H9 (cell line): ENCODE measurements at places on chromosomes 6 and 20.

- DNase-seq = no peak
These were observed 168.9 kb downstream of the PHF3 start for GRCh38 chr6:63804381-63804956.

- DNase-seq = no peak
These were observed 931 bp upstream of the MTCL3 start for GRCh38 chr6:127520066-127520465.

DNA sequence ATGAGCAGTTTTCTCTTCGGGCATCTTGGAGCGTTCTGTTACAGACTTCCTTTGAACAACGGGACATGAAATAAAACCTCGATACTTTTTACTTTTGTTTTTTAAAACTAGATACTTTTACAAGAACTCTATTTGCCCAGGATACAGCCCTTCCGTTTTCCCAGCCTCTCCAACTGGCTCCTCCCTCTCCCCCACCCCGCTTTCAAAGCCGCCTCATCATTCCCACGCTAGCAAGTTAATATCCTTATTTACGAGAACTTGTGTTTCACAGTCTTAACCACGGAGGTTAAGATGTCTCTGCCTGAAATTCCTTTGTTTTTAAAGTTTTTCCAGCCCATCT lies 241 bp upstream of the CFAP206 start:
- no peak for DNase-seq

DNA sequence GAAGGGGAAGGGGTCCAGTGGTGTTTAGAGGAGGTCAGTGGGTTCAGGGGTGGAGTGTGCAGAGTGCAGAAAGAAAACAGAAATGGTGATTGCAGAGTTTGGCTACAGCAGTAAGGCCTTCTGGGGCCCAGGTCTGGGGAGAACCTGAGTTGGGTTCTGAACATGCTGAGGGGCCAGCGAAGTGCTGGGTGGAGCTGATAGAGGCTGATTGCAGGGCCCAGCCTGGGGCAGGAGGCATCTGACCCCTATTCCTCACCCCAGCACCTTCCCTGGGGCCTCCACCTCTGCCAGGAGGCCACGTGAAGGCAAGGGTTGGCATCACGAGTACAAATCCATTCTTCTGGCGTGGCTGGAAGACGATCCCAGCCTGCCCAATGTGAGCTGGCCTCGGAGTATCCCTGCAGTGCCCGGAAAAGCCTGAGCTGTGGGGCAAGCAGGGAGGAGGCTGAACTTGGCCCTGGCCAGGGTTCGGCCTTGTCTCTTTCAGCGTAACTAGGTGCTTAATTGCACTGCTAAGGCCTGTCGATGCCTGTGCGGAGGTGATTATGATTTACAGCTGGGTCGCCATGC lies 35.3 kb downstream of the VSTM2L start:
- DNase-seq = no peak

- no peak for DNase-seq
These were observed 211.5 kb downstream of the GRM1 start for GRCh38 chr6:146240322-146240721.

DNA sequence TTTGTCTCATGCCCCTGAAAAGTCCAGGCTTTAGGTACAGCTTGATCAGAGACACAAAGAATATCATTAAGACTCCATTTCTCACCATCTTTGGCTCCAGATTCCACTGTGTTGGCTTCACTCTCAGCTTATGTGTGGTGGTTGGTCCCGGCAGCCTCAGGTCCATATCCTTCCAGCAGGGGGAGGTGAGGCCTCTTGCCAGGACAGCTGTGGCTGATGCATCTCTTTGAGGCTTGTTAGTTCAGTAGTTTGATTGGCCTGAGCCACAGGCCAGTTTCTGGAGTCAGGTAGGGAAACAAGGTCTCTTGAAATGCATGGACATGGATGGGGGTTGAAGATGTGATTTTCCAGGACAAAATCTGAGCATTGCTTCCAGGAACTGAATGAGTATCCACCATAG lies 62.4 kb downstream of the JAG1 start:
- DNase-seq = peak; percentile 79

DNA sequence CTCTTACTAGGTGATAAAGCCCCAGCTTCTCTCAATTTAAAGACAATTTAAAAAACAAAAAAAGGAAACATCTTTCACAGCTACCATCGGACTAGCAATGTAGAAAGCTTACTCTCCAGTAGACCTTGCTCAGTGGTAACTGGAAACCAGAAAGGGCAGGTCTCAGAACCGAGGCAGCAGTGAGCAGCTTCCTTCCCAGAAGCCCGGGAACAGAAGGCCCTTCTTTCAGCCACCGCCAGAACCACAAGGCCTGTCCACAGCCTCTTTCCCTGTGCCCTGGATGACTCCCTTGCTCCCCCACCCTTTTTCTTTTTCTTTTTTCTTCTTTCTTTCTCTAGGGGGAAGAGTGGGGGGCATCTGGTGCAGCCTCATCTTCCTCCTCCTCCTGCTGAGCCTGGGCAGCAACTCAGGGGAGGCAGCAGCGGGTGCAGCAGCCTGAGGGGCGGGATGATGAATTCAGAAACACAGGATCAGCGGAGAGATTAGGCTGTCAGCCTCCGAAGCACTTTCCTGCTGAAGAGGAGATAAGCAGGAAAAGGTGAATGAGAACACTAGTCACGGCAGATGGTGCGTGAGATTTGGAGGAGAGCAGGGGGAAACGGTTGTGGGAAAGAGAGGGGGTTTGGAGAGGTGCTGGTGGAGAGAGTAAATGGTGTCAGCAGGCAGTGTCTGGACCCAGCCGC lies 158.5 kb downstream of the ID4 start:
- DNase-seq = no peak

DNA sequence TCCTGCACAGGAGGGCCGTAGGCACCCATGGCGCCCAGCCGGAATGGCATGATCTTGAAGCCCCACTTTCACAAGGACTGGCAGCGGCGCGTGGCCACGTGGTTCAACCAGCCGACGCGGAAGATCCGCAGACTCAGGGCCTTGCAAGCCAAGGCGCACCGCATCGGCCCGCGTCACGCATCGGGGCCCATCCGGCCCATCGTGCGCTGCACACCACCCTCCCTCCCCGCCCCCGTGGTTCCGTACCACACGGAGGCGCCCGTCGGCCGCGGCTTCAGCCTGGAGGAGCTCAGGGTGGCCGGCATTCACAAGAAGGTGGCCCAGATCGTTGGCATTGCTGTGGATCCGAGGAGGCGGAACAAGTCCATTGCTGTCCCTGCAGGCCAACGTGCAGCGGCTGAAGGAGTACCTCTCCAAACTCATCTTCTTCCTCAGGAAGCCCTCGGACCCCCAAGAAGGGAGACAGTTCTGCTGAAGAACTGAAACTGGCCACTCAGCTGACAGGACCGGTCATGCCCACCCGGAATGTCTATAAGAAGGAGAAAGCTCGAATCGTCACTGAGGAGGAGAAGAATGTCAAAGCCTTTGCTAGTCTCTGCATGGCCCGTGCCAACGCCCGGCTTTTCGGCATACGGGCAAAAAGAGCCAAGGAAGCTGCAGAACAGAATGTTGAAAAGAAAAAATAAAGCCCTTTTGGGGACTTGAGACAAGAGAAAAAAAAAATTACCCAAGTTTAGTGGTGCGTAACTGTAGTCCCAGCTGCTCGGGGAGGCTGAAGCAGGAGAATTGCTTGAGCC lies 9.9 kb upstream of the NCOA5 start:
- DNase-seq = peak; percentile 76

GRCh38 chr20:53865901-53866793 lies 204.2 kb downstream of the BCAS1 start:
- peak; percentile 62 for DNase-seq

GRCh38 chr6:19839237-19839546 lies 2.0 kb downstream of the ID4 start:
- no peak for DNase-seq

GRCh38 chr6:106005013-106005412 lies 81.1 kb upstream of the PRDM1 start:
- no peak for DNase-seq

- no peak for DNase-seq
These were observed at the start of gene PTK6 for GRCh38 chr20:63536997-63537524. TSS of gene PTK6 (minus strand) at chr20:63537376. CDS start at chr20:63537314, 62 bp downstream.

GRCh38 chr20:48957533-48957932 lies 36.0 kb downstream of the ARFGEF2 start:
- DNase-seq = no peak

DNA sequence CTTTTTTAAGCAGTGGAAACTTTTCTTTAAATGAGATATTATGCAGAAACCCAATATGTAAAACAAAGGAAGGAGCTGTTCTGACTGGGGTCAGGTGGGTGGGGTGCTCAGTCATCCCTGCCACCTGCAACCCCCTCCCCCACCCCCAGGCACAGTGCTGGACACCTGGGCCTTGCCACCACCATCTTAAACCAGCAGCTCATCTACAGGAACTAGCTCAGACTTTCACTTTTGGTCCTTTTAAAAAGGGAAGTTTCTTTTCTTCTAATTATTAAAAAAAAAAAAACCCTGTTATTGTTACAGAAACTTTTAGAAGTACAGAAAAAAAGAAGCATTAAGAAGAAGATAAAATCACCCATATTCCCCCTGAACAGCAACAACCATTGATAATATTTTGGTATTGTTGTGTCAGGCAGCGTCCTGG lies 37.1 kb downstream of the PPP1R16B start:
- no peak for DNase-seq

GRCh38 chr20:8423482-8423881 lies 291.4 kb downstream of the PLCB1 start:
- no peak for DNase-seq

- DNase-seq = no peak
These were observed 130.9 kb downstream of the FOXA2 start for GRCh38 chr20:22453244-22454080.

GRCh38 chr6:111354758-111355555 lies 128.1 kb downstream of the REV3L start:
- no peak for DNase-seq

GRCh38 chr6:150680510-150680909 lies 80.8 kb downstream of the PLEKHG1 start:
- no peak for DNase-seq

DNA sequence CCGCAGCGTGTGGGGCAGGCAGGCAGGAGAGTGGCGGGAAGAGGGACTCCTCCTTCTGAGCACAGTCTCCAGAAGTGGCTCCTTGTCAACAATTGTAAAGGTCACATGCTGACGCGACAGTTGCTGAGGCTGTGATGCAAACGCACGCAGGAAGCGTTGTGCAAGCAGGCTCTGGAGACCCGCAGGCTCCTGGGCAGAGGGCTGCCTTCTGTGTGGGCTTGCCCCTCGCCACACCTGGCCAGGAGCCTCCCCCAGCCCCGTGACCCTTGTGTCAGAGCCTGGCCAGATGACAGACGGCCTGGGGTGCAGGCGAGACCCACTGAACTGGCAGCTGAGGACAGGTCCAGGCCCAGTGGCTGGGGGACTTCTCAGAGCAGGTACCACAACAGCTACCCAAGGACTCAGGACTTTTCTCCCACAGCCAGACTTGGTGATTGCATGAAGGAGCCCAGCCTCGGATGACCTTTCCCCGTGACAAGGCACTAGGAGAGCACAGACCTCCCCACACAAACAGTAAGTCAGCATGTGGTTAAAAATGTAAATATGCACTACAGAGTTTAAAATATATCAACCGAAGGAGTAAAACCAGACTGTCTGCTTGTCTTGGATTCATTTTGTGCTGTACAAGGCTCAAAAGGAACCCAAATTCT lies 222.1 kb upstream of the RREB1 start:
- no peak for DNase-seq

GRCh38 chr6:22023937-22024336 lies 272.9 kb downstream of the PRL start:
- no peak for DNase-seq

DNA sequence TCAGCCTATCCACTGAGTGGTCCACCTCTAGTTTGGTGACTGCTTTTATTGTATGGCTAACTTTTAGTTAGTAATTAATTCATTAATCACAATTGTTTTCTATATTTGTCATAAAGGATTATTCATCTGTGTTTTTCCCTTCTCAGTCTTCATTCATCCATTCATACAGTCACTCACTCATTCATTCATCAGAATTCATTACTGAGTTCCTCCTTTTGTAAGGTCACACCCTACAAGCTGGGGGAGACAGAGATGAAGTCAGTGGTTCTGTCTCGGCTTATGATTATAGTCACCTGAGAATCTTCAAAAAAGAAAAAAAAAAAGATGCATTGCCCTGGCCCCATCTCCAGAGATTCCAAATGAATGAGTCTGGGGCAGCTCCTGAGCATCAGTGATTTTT lies 257.1 kb downstream of the ADGB start:
- no peak for DNase-seq

DNA sequence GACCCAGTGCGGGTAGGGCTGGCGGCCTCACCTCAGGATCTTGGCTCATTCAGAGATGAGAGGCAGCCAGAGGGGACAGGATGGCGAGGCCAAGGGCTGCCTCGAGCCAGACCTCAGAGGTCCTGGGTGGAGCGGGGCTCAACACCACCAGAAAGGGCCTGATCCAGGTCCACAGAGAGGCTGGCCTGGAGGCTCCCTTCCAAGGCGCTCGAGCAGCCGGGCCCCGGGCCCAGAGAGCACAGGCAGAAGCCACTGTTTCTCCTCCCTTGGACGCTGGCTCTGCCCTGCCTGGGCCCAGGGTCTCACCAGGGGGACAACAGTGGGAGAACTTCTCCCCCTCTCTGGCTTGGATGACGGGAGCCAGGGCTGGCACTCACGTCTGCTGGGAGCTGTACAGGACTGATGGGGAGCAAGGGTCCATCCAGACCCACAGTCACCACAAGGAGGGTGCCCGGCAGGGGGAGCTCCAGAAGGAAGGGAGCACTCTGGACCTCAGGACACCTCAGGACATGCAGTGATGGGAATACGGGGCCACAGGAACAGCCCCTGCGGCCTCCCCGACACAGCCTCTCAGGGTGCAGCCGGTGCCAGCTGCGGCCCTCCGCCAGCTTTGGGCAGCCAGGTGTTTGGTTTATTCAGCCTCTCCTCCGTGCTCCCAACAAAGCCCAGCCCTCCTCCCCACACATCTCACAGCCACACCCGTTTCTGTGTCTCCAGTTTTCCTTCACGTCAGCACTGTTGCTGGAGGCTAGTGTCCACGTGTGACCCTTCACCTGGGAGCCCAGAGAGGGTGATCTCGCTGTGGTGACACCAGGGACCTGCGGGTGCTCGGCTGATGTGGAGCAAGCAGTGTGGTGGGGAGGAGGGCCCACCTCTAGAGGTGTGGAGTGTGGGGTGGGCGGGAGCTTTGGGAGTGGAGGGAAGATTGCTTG lies 8.7 kb downstream of the RPS21 start:
- DNase-seq = no peak

DNA sequence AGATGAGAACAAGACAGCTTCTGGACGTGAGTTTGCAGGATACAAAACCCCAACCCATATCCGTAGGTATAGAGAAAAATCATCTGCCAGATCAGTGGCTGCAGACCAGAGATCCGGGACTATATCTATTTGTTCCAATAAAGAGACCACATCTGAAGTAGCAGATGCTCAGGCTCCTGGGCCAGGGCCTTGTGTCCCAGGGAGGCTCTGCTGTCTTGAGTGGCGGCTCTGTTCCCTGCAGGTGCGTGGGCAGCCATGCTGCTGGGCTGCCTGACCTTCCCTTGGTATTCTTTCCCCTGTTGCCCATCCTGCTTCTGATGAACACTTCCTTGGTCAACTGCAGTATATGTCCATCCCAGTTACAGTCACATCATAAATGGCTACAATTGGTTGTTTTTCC lies 34.9 kb downstream of the ERMARD start:
- DNase-seq = peak; percentile 15

GRCh38 chr6:66082914-66083313 lies 375.9 kb upstream of the EYS start:
- no peak for DNase-seq

GRCh38 chr20:57501461-57502335 lies 23.2 kb downstream of the CTCFL start:
- DNase-seq = peak; percentile 41
